ENCODE measurements at places on chromosomes 4 and X.

- DNase-seq, result no peak
These were observed 30.6 kb downstream of the TRIM61 start for GRCh38 chr4:164946810-164947209.

DNA sequence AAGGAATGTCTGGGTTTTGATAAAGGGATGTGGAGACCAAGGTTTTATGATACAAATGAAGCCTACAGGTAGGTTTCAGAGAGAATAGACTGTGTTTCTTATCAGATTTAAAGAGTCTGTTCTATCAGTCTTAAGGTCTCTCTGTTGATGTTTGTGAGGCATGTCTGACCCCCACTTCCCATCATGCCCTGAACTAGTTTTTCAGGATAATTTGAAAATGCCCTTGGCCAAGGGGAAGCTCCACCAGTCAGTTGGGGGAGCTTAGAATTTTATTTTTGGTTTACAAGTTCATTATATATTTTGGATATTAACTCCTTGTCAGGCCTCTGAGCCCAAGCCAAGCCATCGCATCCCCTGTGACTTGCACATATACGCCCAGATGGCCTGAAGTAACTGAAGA, 18.6 kb downstream of the C4orf51 start:
- DNase-seq, result no peak

GRCh38 chrX:103356130-103356798, at the start of gene TCEAL9:
TCEAL9 (plus strand) TSS chrX:103356506; CDS start chrX:103357685, 1,179 bp downstream.
- peak; percentile 51 for DNase-seq

GRCh38 chr4:28211676-28212470, 1351.2 kb downstream of the STIM2 start:
- DNase-seq, result no peak

GRCh38 chr4:153472122-153473037, 6.2 kb downstream of the TMEM131L start:
- no peak for DNase-seq

GRCh38 chr4:87853108-87853507, 20.3 kb downstream of the MEPE start:
- no peak for DNase-seq

GRCh38 chr4:137635601-137636000, 103.3 kb upstream of the PCDH18 start:
- no peak for DNase-seq

DNA sequence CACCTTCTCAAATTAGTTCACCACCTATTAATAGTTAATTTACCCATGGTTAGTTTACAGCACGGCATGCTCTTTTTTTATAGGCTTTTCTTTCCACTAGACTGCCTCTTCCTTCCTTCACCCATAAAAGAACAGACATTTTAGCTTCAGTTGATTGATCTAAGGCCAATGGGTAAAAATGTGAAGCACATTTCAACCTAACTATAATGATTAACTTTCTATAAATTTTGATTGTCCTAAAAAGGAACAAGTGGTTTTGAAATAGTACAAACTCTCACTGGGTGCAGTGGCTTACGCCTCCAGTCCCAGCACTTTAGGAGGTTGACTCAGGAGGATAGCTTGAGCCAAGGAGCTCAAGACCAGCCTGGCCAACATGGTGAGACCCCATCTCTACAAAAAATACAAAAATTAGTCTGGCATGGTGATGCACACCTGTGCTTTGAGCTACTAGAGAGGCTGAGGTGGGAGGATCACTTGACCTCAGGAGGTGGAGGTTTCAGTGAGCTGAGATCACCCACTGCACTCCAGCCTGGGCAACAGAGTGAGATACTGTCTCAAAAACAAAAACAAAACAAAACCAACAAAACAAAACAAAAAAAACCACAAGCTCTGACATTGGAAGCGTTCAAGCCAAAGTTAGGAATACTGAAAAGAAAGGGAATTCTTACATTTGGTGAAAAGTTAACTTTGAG, 89.9 kb upstream of the FAT1 start:
- DNase-seq, result no peak

- no peak for DNase-seq
These were observed 29.0 kb downstream of the VCX3A start for GRCh38 chrX:6505960-6506359.

DNA sequence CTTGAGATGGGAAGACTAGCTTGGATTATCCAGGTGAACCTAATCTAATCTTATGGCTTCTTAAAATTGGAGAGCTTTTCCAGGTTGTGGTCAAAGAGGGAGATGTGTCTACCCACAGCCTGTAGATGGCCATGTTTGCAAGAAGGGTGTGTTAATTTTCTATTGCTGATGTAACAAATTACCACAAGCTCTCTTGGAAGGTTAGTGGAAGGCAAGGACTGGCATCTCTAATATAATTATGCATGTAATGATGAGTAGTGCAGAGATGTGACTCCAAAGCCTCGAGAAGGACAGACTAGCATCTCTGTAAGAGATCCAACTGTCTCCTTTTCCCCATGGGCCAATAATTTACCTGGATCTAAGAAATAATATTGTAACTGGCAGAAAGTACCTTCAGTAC, 3.2 kb upstream of the ADH1B start:
- DNase-seq, result no peak

- no peak for DNase-seq
These were observed 95.8 kb upstream of the LDB2 start for GRCh38 chr4:16993956-16994840.

DNA sequence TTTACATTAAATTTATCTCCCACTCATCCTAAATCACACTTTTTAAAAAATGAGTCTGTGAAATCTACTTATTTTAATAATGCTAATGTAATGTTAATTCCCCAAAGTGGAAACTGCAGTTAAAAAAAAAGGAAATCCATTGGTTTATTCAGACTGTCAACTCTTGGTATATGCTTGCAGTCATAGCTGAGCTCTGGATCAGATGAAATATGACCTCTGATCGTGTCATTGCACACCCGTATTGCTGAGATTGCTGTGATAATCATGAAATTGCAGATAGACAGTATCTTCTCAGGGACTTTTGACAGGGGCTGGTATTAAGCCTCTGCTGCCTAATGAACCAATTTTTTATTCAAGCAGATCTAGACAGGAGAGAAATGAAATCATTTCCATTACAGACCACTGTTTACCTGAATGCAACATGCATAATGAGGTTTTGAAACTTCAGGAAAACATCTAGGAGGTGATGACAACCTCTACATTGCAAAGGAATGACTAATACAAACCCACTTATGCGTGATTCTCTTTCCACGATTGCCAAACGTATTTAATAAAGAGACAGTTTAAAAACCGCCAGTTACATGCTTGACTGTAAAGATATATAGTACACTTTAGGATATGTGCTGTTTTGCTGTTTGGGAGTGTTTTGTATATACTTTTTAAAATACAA, 138.3 kb upstream of the PUDP start:
- DNase-seq, result no peak

DNA sequence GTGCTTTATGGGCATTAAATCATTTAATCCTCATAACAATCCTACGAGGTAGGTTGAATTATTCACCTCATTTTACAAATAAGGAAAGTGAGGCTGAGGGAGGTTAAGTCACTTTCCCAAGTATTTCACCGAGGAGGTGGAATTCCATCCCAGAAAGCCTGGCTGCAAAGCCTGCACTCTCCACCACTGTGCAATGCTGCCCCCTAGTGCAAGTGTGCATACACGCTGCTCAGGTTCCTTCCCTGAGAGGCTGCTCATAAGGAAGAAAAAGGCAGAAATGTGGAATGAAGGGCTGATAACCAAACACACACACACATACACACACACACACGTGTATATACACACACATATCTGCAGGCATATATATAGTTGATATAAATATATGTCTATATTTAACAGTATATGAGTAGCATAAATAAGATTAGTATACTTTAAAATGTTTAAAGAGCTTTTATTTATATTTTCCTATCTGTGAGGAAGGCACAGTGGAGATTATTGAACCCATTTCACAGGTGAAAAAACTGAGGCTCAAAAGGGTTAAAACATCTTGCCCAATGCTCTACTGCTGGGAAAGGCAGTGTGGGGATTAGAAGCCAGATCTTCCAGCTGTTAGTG, 714.5 kb upstream of the TENM3 start:
- DNase-seq, result peak; percentile 45

GRCh38 chr4:10020871-10021652, at the start of gene SLC2A9:
SLC2A9 (minus strand) TSS chr4:10021497; CDS start chr4:10021429, 68 bp downstream.
- DNase-seq, result no peak

DNA sequence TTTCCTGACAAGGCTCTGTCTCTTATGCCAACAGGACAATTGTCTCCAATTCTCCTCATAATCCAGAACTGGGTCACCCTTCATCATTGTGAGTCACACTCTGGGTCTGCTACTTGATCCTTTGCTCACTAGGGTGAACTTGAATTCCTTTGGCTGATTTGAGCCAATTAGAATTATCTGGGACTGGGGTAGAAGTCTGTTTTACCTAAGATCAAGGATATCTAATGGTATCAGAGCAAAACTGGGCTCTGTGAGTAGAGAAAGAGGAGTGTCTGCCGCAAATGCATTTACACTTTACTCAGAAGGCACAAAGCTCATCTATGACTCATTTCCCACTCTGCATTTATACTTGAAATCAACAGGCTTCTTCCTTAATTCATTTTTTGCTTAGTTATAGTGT, 72.6 kb downstream of the PITX2 start:
- DNase-seq, result no peak

DNA sequence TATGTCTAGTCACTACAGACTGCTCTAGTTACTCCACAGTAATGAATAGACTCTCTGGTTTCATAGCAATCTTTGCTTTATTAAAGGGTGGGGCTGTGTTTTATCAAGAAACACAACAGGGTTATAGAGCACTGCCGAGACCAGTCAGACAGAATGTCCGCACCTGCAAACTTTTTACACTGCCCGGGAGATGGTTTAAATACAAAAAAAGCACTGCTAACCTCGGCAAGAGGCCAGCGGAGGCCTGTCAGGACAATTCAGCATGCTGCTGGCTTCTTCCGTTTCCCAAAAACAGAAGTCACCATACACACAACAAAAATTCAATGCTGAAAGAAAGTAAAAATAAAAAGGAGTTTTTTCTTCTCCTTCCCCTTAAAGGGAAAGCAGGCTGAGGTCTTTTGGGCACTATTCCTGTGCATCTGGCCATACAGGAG, 67.4 kb downstream of the IRF2 start:
- DNase-seq, result no peak

DNA sequence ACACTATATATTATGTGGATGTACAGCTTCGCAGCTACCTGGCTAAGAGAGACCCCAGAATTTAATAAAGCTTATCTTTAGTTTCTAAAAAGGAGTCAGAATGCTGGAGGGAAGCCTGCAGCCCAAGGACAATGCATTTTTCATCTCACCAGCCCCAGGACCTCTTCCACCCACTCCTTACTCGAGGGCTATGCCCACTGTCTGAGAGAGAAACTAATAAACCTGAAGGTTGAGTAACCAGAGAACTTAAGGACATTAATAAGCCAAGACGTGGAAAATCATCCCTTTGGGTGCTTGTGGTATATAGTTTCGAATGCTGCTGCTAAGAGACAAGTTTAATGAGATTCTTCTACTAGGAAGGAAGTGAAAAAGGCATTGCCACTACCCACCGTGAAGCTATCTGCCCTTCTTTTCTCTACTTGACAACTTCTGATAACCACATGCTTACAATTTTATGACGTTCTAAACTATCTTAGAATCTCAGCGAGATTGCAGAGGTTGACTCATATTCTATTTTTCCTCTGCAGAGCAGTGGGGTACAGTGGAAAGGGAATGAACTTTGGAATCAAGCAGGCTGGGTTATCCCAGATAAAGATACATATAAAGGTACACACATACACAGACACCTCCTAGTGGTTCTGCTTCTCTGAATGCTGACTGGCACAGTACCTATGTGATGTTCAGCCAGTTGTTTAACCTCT, 3.3 kb downstream of the RELL1 start:
- DNase-seq, result no peak

DNA sequence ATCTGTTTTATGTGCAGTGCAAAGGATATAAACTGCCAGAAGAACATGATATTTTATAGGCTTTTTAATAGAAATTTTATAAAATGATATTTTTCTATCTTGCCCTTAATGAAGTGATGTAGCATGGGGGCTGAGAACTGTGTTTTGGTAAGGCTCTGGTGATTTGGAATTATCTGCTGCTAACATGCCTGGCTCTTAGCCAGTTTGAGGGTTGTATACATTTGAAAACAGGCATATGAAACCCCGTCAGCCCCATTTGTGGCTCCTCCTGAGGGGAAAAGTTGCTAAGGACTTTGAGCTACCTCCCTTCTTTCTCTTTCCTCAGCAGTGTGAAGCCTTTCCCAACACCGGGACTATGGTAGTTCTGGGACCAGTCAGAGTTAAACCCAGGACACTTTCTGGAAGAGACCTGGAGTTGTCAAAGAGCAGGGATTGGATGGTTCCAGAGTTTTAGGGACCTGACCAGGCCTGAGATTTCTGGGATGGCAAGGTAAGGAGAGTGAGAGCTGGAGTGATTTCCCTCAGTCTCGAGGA, 4.7 kb downstream of the SFRP2 start:
- DNase-seq, result no peak

All from AG04450 (cell line).